Kidney epithelial cell (primary cell): ENCODE measurements at places on chromosomes 5 and 9. TPM values are rescaled to one million over a fixed set of nuclear protein-coding genes. Genes with fewer than 3 reads are reported as not detected.

DNA sequence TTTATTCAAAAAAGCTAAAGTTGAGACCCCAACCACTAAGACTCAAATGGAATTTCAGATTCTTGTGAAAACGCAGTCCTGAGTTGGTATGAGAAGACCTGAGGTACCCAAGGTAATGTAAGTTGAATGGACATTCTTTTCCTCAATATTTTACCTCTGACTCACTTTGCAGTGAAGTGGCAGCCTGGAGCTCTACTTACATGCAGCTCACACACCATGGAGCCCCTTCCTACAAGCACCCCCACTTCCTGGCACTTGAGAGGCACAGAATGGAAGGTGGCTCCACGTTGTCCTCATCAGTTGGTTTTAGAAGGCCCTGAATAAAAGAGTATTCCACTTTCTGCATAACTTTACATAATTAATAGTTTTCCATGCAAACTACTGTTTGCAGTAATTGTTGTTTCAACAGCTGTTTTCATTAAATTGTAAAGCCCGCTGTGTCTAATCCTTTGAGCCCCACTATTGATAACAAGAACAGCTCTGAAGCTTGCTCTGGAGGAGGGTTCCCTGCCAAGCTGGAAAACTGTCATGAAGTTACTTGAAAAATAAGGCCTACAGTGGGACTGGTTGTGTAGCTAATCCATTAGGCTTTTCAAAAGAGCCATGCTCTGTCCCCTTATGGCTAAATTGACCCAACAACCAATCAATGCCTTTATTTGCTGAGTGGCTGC, 102.2 kb upstream of the SPATA31D4 start:
- DNase-seq: peak; percentile 78

The DPYSL3 gene
- total RNA-seq: 39.4 and 42.4 TPM in 2 replicates

GRCh38 chr5:174919351-174919750, 195.0 kb downstream of the MSX2 start:
- no peak for DNase-seq

GRCh38 chr5:43007911-43008362, 32.2 kb downstream of the ANXA2R start:
- DNase-seq: no peak

The DUSP1 gene
- total RNA-seq: 227 and 286 TPM in 2 replicates

- DNase-seq: no peak
Observed at GRCh38 chr9:121196389-121196788, 5.3 kb downstream of the RAB14 start.

- DNase-seq: no peak
Observed at GRCh38 chr5:67549296-67549618, 352.7 kb upstream of the CD180 start.

- no peak for DNase-seq
Observed at GRCh38 chr5:16095612-16096011, 84.0 kb downstream of the MARCHF11 start.

GRCh38 chr5:312845-313244, 8.7 kb upstream of the AHRR start:
- DNase-seq: no peak

The FOXD4L6 gene
- total RNA-seq: not detected in 2 replicates

GRCh38 chr9:4590430-4591122, 71.5 kb upstream of the PLPP6 start:
- DNase-seq: no peak

The TTC16 gene
- total RNA-seq: not detected in 2 replicates

DNA sequence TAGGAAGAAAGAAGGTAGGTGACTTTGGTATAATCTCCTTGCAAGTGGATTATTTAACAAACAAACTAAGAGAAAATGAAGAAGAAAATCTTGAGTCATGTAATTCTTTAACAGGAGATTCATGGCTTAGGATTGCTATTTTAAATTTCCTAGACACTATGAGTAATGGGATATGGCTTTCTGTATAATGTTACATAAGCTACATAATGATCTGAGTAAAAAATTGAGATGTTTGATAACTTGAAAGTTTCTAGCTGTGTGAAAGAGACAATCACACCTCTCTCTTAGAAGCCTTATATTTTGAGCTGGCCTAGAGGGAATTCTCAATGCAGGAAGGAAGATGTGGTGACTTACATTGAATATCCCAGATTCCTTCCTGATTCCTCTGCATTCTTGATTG, 92.5 kb downstream of the CDH9 start:
- DNase-seq: no peak

DNA sequence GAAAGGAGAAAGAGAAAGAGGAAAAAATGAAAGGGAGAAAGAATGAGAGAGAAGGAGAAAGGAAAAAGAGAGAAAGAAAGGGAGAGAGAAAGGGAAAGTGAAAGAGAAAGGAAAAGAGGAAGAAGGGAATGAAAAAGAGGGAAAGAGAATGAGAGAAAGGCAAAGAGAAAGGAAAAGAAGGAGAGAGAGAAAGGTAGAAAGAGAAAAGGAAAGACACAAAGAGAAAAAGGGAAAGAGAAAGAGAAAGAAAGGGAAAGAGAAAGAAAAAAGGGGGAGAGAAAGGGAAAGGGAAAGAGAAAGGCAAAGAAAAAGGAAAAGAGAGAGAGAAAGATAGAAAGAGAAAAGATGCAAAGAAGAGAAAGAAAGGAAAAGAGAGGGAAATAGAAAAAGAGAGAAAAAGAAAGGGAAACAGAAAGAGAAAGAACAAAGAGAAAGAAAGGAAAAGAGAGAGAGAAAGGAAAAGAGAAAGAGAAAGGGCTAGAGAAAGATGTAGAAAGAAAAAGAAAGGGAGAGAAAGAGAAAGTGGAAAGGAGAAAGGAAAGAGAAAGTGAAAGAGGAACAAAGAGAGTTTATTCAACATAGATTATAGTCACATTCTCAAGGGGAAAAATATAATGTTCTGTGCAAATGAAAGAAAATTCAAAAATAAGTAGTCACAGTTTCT, 165.2 kb downstream of the TMEM38B start:
- DNase-seq: no peak

GRCh38 chr5:99926463-99926862, 608.7 kb upstream of the FAM174A start:
- no peak for DNase-seq

The CAPSL gene
- not detected in 2 replicates for total RNA-seq

DNA sequence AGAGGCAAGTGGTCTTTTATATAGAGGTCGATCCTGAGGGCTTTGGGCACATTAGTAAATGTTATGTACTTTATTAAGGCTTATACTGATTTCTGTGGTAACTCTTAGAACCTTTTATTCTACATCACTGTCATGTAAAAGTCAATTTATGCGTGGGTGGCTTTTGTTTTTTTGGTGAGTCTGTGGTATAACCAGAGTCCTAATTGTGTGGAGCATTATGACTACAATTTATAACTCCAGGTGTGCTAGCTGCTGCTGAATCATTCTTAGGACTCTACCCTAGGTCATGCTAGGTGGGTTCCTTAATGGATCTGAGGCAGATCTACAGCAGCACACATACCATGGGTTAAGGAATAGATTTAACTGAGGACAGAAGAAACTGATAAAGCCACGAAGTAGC, 33.9 kb upstream of the KCNN2 start:
- DNase-seq: no peak

DNA sequence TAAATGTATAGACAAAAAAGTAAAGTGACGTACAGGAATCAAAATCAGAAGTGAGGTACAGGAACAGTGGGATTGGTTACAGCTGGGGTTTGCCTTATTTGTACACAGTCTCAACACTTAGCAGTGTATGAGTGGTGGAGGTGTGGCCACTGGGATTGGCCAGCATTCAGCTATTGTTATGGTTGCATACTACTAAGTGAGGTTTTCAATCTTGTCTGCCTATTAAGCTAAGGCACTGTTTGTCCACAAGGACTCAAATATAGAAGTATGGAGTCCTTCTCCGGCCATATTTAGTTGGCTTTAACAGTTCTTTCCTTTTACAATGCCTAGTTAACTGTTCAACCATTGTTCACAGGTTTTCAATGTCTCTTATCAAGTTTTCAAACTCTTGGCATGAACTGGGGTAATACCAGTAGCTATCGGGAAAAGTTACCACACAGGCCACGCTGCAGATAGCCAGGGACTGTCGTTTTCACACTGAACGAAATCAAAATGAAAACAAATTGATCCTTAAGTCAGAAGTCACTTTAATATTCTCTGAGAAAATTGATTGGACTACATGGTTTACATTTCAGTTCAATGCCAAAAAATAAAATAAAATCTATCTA, 176.0 kb upstream of the FREM1 start:
- no peak for DNase-seq

- no peak for DNase-seq
Observed at GRCh38 chr5:170327829-170328228, 30.3 kb upstream of the LCP2 start.

DNA sequence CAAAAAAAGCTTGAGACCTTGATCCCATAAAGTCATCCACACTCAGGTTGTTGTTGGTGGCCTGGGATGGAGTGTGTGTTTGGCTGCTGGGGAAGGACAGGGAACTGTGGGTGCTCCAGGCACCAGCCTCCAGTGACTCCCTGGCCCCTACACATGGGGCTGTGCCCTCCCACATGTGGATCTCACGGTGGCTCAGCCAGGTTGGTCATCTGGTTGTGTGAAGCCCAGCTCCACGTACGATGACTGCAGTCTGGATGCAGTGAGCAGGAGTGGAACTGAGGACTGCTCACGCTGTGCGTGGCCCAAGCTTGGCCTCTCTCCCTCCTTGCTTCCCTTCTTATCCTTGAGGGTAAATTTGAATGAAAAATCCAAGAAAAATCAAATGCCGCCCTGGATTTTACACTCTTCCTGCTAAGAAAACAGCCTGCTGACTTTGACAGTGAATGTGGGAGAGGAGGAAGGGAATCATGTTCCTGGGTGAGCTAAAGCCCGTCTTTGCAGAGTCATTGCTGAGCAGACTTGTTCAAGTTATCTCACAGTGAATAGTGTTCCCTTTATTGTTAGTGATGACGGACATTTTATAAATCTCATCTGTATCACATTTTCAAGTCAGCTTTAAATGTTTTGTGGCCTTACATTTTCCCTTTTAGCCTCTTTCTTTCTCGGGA, 65.1 kb upstream of the CACNA1B start:
- no peak for DNase-seq

GRCh38 chr9:124773473-124774128, 2.5 kb upstream of the NR6A1 start:
- DNase-seq: no peak

DNA sequence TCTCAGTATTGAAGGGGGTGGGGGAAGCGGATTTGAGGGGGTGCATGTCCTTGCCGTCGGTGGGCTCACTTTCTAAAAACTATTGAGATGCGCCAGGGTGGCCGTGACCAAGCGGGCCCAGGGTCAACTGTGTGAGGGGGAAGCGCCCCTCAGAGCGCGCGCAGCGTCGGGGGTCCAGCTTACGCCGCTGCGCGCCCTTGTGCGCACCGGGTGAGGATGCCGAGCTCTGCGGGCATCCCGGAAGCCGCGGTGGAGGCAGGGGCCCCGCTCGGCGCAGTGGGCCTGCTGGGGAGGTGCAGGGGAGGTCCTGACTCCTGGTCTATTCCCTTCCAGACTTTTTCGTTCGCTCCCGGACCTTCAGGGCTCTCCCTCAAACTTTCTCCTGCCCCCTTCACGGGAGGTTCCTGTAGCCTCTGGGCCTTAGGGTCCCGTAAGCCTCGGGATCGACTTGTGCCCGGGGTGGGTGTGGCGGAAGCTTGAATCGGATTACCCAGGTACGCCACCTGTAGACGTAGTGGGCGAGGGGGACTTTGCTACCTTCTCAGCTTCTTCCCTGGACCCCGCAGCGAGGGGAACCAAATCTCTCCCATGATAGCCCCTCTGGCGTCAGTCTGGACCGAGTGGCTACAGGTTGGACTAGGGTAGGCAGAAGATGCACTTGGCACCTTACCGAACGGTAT, 2.5 kb upstream of the PRDM6 start:
- no peak for DNase-seq

DNA sequence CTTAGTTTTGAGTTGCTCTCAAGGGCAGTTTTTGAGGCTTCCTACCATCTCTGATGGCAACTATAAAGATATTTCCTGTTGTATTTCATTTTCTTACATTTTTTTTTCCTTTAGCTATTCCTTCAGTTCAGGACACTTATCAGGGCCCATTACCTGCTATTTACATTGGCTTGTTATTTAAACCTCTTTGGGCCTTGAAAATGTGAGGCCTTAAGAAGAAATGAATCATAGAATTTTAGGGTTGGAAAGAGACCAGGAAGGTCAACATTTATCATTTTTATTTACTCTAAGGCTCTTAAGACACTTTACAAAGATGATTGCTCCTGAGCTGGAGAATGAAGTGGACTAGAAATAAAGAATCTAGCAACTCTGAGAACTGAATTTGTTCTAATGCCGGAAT, 335.2 kb downstream of the DTWD2 start:
- DNase-seq: no peak

GRCh38 chr9:96057155-96057554, 181.7 kb downstream of the ERCC6L2 start:
- no peak for DNase-seq

The SPINK13 gene
- not detected in 2 replicates for total RNA-seq

The RGS7BP gene
- not detected in 2 replicates for total RNA-seq

DNA sequence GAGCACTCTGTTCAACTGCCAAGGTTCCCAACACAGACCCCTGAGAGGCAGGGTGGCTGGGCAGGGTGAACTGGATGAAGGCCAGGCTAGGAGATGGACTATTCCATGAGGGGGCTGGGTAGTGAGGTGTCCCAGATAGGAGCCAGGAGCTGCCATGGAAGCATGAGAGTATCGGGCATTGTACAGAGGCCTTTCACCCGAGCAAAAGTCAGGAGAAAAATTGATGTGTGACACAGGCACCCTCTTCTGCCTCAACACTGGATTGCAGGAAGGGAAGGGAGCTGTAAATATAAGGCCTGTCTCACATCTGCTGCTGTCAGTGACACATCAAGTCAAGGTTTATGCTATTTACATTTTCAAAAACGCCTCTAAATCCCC, 74.6 kb downstream of the UBAP1 start:
- no peak for DNase-seq

The OMD gene
- not detected in 2 replicates for total RNA-seq

DNA sequence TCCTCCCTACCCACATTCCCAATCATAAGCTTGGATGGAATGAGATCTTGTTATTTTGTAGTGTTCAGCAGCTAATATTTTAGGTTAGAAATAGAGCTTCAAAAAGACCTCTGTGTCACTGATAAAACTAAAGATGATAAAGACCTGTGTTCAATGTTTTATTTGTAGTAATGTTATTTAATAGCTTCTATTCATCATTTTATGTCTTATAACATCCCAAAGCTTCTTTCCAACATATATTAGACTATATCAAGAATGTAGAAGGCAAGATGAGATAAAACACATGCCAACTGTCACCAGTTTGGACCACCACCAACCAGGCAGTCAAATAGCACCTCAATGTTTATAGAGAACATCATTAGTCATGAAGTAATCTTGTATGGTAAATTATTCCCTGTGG, 409.5 kb upstream of the ITGA1 start:
- DNase-seq: no peak

The ZNF366 gene
- 0.13 TPM in 1 of 2 replicates, not detected in the other for total RNA-seq

DNA sequence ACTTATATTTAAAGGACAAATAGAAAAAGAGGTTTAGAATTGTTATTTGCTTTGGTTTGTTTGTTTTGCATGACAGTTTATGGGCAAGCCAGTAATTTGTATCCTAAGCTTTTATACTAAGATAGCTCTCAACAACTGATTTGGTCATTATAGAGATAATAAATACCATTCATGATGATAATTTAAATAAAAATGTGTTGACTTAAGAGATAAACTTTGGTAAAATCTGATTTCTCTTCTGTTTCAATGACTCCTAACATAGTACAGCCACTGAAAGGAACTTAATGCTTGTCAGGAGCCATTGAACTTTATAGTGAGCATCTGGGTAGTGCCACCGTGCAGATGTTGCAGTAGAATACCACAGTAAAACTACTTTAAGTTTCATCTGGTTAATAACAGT, 160.7 kb upstream of the ACOT12 start:
- DNase-seq: no peak

- DNase-seq: no peak
Observed at GRCh38 chr5:164303646-164304215, 798.3 kb downstream of the MAT2B start.
